Suppressor macrophage (primary cell): ENCODE measurements at places on chromosomes 4 and X.

DNA sequence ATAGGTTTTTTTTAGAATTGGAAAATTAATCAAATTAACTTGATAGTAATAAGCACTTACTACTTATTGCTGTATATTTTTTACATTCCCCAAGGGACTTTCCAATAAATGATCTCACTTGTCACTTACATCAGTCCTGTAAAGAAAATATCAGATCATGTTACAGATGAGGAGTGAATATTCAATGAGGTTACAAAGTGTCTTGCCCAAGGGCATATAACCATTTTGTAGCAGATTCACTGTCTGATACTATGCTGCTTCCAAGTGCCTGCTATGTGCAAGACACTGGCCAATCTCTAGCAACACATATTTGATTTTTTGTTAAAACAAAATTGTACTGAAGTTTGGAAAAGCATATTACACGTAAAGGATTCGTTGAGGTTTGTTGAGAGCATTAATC, 1287.7 kb downstream of the FAM133A start:
- DNase-seq: no peak

- DNase-seq: no peak
Observed at GRCh38 chr4:54958236-54958635, 167.2 kb downstream of the KDR start.

DNA sequence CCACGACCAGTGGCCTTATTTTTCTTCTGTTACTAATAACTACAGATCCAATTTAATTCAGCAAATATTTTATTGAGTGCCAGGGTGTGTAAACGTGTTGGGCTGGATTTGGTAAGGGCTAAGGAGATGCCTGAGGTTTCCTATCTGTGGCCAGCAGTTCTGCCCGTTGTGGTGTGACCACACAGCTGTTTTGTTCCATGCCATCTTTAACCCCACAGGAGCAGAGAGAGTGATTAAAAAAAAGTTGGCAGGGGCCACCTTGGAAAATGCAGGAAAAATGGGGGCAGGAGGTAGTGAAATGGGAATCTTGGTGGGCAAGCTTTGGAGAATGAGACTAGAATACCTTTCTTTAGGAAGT, 1.1 kb downstream of the PLAC8 start:
- no peak for DNase-seq

GRCh38 chr4:165953181-165953580, 80.1 kb downstream of the TLL1 start:
- DNase-seq: no peak

DNA sequence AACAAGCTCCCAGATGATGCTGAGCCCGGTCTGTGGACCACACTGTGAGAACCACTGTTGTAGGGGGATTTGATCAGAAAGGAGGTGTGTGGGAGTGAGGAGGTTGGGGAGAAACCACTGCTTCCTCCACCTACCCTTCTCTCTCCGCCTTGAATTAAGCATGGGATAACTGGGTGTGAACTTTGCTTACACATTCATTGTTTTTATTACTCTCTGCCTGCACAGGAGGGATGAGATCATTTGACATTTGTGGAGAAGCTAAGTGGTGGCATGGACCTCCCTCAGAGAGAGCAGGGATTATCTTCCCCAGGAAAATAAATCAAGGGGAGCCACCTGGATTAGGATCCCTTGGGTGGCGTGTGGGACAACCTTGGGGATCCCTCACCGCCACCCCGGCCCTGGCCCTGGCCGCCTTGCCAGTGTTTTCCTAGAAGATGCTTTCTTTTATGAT, 212.1 kb upstream of the ATP6AP2 start:
- DNase-seq: no peak

DNA sequence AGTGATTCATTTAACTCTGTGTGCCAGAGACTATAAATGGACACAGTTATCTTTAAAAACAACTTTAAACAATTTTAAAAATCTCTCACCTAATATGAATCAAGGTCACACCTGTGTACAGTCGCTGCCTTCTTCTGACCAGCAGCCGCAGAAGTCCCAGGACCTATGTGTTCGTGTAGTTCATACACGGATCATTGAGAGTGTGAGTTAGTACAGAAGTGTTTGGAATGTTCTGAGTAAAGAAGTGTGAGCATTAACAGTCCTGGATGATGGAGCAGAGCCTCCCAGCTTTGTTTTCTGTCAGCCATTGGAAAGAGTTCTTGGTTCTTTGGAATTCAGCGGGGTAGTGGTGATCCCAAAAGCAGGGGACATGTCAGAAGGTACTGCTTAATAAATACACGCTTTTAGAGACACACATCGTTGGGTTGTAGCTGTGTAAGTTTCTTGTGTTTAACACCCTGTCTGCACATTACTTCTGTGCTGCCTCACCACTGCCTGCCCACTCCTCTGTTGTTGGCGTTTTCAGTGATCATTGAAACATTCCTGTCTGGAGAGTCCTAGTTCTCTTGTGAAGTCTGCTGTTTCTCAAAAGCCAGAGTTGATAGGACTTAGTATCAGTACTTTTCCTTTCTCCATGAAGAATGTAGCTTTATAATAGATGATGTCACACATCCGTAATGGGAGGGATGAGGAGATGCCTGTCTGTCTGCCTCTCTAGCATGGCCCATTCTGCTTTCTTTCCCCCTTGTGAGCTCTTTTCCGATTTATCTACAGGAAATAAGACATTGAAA, 90.6 kb downstream of the PTTG2 start:
- no peak for DNase-seq

DNA sequence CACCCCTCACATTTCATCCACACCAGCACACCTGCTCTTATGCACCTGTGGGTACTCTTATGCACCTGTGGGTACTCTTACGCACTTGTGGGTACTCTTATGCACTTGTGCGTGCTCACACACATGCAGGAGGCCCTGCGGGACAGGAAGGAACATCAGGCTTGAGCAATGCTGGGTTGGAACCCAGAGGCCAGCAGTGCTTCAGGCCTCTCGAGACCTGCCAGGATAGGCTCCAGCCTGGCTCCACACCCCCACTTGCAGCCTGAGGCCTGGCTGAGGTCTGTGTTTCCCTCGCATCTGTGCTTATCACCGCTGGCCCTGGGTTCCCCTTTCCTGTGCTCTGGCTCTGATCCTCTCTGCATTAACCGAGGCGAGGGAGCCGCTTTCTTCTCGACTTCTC, 34.7 kb downstream of the SORCS2 start:
- DNase-seq: no peak

GRCh38 chr4:80540785-80541469, 205.4 kb downstream of the CFAP299 start:
- DNase-seq: no peak

DNA sequence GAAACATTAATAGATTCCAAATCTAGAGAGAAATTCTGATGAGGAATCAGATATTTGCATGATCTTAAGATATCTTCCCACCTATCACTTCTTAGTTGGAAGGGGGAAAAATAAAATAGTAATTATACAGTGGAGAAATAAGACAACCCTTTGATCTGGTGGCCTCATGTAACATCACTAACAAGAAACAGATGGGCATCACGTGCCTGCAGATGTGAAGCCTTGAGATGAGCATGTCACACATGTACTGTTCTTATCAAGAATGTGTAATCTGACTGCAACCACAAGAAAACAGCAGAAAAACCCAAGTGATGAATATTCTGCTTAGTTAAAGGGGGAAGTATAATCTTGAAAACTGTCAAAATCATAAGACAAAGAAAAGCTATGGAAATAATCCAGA, 31.4 kb upstream of the NKX6-1 start:
- no peak for DNase-seq
